Activated naive CD4-positive, alpha-beta T cell (primary cell): ENCODE measurements at places on chromosomes 7 and 10.

DNA sequence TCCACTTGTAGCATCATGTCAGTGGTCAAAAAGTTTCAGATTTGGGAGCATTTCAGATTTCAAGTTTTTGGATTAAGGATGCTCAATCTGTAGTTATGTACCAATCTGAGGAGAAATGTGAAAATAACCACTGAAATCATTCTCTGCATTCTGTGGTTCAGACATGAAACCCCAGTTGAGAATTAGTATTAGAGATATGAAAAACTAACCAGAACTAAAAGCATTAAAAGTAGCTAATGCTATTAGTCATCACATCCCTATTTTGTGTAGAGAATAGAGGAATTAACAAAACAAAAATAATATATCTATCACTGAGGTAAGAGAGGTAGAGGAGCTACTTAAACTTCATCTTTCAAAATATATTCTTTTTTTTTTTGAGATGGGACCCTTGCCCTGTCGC lies 28.0 kb downstream of the MICU1 start:
- no peak for DNase-seq

GRCh38 chr7:20385126-20385525 lies 54.4 kb downstream of the ITGB8 start:
- no peak for DNase-seq

GRCh38 chr10:123134343-123134914 lies 1.3 kb upstream of the HMX3 start:
- no peak for DNase-seq

GRCh38 chr7:28889290-28889689 lies 68.8 kb downstream of the TRIL start:
- no peak for DNase-seq

DNA sequence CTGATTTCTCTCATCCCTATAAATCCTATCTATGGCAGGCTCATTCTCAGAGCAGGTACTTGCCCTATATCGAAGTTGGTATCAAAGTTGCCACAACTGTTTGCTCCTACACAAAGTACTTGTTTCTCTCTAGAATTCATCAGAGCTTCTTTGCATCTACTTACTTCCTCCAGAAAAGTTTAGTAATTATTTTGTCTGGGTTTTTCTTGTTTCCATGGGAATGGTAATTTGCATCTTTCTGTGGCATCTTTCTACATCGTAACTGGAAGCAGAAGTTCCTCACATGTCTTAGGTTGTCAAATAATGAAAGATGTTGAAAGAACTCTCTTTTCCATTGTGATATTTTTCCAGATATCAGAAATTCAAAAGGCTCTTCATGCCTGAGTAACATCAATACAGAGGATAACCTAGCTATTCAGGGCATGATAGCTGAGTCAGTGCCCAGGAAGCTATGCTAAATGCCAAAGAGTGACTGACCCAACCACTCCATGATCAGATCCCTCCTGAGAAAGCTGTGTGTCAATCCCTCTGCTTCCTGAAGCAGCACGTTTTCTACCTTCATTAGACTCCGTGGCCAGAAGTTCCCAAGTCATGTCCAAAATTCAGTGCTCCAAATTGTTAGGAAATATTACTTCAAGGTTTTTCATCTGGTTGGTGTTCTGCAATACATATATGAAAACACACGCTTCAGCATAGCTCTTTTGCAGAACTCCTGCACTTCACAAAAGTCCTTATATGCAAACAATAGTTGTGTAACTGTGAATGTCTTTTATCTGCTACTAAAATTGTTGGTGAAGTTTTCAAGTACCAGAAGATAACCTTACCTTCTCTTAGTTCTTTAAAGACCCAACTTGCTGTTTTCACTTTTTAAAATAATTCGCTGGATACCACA lies 216.5 kb downstream of the VTI1A start:
- no peak for DNase-seq

DNA sequence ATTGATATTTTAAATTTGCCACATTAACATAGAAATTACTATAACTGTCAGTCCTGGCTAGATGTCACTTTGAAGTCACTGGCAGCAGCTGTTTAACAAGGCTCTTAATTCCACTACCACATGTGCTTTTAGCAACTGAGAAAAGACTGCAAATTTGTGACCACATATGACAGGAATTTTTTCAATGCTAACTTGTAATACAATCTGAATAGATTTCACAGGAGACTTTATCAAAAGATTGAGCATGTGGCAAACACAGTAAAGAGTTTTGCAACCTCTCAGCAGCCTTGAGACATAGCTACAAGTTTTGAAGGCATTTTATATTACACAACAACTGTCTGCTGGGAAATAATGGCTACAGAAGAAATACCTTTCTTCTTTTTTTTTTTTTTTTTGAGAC lies 73.0 kb downstream of the MICU1 start:
- no peak for DNase-seq
